ENCODE measurements at places on chromosomes 5 and 9.

DNA sequence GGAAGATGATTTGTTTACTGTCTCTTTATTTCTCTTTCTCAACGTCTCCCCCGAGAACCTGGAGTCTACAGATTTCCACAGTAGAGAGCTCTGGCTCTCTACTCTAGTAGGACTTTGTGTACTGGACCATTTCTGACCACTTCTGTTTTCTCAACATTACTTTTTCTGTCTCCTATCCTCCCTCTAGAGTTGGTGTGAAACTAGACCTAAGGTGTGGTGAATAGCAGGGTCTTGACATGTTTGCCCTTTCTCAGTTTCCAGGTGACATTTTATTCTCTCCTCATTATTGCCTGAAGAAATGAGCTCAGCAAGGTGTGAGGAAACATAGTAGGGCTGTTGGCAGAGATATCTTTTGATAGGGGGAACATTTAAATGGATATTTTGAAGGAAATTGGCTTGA, 62.1 kb upstream of the IL6ST start:
- no peak for DNase-seq

DNA sequence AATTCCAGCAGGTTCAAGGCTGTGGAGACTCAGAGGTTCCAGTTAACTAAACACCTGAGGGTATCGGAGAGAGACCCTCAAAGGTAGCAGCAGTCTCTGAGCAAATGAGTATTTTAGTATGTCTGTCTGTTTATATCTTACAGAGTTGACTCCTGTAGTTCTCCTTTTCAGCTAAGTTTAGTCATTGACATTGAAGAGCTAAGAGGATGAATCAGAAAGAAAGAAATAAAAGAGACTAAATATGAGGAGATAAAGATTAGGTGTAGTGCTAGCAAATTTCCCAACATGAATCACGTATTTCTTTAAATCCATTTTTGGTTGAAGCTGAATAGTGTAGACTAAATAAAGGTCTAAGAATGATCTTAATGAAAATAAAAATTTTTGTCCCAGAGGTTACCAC, 474.0 kb upstream of the RGMB start:
- DNase-seq, result no peak

DNA sequence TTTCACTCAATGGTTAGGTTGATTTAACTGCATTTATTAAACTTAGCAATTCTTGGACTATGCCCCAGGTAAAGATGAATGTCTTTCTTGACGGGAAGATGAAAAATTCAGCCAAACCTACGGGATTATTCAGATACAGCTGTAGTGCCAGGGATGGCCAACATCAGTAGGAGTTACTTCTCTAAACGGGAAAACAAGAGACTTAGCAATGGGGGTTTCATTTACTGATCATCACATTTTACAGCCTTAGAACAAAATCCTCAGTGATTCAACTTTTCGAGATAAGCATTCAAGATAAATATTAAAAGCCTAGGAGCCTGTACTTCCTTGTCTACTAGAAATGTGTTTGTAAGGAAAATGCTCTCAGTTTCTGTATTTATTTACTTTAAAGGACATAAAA, 46.1 kb downstream of the S1PR3 start:
- no peak for DNase-seq

GRCh38 chr9:99354104-99354503, 132.0 kb downstream of the SEC61B start:
- no peak for DNase-seq

- DNase-seq, result no peak
Measured at GRCh38 chr9:100058699-100059579, 39.9 kb downstream of the ERP44 start.

- DNase-seq, result no peak
Measured at GRCh38 chr9:96522366-96522765, 72.4 kb downstream of the HABP4 start.

DNA sequence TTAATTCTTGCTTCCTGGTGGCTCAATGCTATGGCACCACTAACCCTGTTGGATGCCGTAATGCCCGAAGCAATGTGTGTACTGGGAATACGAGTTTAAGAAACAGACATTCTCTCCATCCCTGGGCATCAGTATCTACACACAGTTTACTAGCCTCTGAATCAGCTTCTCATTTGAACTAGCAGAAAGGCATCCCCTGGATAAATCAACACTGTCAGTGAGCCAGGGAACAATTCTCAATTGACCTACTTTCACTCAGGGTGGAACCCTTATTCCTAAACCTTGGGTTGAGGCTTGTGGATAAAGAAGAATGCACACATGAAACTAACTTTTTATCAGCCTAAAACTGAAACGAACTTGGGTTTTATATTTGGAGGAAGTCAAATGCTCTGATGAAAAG, 331.0 kb downstream of the GADD45G start:
- DNase-seq, result no peak

DNA sequence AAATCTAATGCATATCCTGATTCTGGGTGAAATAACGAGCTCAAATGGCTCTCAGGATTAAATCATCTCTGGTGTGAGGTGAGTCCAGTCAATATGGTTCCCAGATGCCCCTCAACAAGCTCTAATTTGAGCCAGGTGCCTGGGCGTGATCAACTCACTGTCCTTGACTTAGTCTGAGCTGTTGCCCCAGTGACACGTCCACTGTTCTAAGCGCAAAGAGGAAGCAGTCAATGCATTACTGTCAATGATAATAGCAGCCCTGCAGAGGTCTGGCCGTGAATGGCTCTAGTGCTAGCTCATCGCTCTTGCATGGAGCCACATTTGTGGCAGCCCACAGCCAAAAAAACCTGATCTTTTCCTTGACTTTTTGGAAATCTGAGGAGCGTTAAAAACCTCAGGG, 128.6 kb upstream of the EFNA5 start:
- DNase-seq, result no peak

DNA sequence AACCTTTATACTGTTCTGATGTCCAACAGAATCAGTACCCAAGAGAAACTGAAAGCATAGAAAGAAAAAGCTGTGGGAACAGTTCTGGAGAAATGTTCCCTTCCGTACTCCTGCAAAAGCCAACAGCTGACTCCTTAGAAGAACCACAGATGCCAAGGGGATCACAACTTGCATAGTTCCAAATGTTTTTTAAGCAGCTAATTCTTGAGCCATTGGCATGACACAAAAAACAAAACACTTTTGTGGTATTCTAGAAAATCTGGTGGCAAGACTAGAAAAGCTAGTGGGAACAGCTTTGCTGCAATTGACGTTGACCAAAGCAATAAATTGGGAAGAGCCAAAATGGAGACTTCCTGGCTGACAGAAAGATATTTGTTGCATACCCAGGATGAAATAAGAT, 189.9 kb downstream of the ARL15 start:
- no peak for DNase-seq

DNA sequence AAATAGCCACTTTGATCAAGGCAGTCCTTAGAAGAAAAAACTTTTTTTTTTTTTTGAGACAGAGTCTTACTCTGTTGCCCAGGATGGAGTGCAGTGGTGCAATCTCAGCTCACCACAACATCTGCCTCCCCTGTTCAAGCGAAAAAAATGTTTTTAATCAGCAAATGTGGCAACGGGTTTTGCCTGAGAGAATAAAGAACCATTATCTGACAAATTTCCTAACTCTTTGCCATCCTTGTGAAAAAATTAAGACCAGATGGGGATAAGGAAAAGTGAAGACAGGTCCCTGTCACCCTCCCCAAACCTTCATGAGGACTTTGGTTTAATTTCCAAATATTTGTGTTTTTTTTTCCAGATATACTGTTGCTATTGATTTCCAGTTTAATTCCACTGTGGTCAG, 107.3 kb upstream of the SPOCK1 start:
- no peak for DNase-seq

- DNase-seq, result no peak
Measured at GRCh38 chr5:23318166-23318565, 189.2 kb upstream of the PRDM9 start.

- DNase-seq, result peak; percentile 2
Measured at GRCh38 chr5:78113689-78114264, 180.7 kb downstream of the AP3B1 start.
